ENCODE measurements at places on chromosomes 6 and 20.

- DNase-seq = peak; percentile 83
Observed at GRCh38 chr6:158033751-158034702, 52.4 kb downstream of the SYNJ2 start.

- peak; percentile 22 for DNase-seq
Observed at GRCh38 chr6:14066782-14067406, 50.7 kb upstream of the CD83 start.

DNA sequence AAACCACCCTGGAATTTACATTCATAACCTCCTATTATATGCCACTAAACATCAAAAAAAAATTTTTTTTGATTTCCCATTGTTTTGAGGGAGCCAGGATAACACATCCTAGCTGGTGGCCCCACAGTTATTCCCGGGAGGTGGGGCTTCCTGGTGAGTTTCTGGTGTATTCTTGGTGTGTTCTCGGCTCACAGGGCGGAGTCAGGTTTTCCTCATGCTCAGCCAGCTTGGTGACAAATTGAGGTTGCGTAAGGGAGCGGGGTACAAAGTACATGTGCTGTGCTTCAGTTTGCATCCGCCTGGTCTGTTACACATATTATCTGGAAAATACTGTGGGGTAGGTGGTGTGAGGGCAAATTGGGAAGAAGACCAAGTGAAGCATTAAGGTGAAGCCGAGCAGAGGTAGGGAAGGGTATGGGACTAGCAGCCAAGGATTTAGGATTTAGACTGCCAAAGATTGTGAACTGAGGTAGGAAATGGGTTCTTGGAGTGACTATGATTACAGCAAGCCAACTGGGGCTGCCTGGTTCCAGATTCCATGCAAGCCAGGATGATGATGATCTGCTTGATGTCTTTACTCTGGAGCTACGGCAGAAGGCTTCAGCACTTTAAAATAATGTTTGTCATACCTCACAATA, 46.2 kb upstream of the EEF1A1 start:
- peak; percentile 91 for DNase-seq

DNA sequence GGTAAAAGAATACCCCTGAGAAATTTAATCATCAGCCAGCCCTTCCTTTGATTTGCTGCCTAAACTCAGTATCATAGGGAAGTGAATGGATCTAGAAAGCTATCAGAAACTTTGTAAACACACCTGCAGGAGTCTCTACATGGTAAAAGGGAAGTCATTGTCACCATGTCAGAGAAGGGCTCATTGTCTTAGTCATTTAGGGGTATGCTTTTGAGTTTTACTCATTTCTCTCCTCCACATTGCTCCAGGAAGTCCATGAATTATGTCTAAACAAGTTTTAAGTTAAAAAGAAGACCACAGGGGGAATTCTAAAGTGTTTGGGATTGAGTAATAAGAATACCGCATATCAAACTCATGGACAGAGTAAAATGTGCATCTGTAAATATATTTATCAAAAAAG, 2.5 kb downstream of the SLC17A1 start:
- no peak for DNase-seq

- DNase-seq = no peak
Observed at GRCh38 chr6:18412068-18412467, 24.9 kb downstream of the RNF144B start.

DNA sequence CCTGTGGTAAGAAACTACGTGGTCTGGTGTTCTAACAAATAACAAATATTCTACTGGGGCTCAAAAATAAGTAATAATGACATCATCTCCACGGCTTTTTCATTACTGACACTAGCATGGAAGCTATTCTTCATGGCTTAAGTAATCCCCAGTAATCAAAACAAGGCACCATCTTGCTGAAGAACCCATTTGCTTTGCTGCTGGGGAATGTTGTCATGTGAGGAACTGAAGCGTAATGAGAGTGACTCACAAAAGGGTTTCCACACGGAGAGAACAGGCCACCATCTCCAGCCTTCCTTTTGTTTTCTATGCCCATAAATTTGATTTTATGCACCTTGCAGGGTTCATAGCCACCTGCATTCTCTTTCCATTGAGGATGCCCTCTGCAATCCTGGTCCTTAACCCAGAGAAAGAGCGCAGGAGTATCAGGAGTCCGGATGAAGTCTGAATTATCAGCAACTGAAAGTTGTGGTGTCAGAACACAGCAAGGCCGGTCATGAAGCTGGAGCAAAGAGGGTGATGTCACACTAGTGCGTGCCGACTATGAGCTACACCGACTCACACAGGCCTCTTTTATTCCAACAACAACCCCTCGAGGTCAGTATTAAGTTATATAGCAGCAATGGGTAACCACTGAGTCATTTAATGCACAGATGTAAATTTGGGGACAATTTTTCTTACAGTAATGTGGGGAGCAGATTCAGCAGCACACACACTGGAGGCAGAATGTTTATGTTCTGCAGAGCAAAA, 173.7 kb upstream of the SSTR4 start:
- no peak for DNase-seq

GRCh38 chr6:134331256-134331655, 13.3 kb upstream of the SGK1 start:
- no peak for DNase-seq

DNA sequence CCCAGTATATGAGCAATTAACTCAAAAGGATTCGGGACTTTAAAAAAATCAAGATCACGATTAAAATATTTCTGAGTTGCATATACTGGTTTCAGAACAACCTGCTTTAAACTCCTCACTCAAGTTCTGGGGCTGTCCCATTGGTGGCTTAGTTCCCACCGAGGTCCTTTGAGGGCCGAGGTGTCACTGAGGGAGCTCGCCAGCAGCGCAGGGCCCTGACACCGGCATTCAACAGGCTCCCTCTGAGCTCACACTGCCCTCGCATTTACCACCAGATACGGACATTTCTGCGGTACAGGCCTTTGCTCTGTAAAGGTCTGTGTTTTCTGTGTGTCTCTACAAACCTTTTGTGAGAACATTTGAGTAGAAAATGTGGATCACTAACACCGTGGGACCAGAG, 24.4 kb upstream of the BNIP5 start:
- no peak for DNase-seq

DNA sequence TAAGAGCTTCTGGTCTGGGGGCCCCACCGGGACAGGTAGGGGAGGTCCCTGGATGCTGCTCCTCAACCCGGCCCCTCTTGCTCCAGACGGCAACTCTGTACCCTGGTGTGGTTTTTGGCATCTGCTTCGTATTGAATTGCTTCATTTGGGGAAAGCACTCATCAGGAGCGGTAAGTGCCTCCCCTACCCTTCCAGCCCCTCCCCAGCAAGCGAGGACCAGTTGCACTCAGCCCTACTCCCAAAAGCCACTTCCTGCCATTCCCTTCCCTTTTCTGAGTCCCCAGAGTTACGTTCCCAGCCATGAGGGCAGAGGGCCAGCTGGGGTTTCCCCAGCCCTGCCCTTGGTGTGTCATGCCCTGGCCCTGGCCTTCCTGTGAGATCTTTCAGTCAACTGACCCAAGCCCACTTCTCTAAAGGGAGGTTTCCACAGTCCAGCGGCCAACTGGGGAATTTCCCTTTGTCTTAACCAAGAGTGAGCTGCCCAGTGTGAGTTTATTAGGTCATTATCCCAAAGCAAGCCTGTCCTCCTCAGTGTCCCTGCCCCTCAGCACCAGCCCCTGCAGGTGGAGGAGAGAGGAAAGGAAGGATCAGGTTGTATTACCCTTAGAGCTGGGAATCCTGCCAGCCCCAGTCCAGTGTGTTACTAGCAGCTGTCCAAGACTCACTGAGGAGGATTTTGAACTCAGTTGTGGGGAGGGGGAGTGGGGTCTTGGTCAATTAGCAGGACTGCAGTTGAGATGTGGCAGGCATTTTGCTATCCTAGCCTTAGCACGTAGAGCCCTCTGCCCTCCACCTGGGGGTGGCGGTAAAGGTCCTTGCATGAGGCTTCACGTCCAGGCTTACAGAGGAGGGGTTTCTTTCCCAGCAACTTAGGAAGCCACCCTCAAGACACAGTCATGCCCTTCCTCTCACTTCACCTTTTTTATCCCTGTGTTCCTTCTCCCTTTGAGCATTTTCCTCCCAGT, 45.8 kb downstream of the TM9SF4 start:
- DNase-seq = peak; percentile 64

GRCh38 chr6:26439151-26440125, 866 bp upstream of the BTN3A3 start:
- DNase-seq = no peak

DNA sequence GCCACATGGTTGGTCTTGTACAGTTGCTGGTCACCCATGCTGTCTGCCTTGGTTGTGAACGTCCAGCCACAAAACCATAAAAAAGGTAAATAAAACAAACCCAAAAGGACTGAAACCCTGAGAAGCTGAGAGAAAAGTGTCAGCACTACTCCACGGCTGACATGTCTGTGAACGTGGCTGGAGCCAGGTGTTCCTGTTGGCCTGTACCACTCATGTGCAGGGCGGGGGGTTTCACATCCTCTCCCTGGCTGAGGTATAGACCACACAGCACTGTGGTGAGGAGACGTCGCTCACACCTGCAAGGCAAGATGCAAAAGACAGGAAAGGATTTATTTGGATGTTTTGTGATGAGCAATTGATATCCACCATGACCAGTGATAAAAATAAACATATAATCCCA, 51.9 kb upstream of the MRPS10 start:
- DNase-seq = no peak

GRCh38 chr20:44642203-44643153, 9.0 kb downstream of the ADA start:
- peak; percentile 74 for DNase-seq

GRCh38 chr20:50317609-50318008, 127.0 kb downstream of the CEBPB start:
- DNase-seq = no peak

- no peak for DNase-seq
Observed at GRCh38 chr6:131001945-131002660, 60.9 kb downstream of the EPB41L2 start.

DNA sequence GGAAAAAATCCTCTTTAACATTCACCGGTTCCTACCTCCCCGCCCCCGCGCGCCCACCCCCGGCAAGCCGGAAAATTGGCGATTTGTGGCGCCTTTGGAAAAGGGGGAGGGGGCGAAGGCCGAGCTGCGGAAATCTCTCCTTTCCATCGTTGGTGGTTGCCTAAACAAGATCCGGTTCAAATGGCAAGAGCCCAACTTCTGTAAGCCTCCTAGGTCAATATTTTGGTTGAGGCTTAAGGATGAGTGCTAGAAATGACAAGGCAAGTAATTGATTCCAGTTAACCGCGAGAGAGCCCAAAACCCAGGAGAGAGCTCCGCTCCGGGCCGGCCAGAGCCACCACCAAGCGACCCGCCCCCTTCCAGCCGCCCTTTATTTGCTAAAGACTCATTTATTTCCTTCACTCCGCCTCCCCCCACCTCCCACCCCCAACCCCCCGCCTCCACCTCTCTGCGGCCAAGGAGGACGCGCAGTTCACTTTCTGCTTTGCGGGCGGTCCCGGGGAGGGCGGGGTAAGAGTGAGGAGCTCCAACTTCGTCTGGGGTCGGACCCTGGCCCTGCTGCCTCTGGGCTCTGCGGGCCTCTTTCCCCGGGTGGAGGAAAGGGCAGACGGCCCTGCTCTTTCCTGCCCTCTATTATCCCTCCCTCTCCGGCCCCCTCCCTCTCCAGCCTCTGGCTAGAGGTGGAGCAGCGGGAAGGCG, 838 bp upstream of the NKX2-2 start:
- DNase-seq = no peak

DNA sequence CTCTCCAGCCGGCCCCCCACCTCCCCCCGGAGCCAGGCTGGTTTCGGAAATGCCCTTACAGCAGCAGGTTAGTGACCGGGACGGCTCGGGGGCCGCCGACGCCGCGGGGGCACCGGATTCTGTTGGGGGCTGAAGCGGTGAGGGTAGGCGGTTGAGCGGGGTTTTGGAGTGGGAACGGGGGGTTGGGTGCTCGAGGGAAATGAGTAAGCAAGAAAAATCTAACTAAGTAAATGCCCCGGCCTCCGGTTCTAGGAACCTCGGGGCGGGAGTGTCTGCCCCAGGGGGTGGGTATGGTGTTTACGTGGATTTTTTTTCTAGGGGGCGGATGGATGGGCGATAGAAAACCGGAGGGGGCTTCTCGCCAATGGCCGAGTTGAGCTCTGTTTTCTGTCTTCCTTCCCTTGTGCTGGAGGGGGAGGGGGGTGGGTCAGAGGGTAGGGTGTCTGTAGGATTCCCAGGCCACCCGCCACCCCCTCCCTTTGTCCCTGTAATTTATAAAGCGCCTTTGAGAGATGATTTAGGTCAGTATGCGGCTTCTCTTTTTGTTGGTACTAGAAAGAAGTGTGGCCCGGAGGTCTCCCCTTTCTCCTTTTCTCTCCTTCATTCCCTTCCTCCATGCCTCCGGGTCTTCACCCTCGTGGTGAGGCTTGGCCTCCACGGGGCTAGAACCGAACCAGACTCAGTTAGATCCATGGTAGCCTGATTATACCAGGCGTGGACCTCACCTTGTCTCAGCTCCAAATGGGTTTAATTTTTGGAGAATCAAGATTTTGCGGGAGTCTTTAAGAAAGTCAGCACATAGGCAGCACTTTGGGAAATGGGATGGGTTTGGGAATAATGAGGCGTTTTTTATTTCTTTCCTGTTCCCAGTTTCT, 2.3 kb downstream of the E2F3 start:
- DNase-seq = peak; percentile 36

GRCh38 chr20:44204156-44204831, 6.3 kb downstream of the OSER1 start:
- DNase-seq = no peak

- DNase-seq = no peak
Observed at GRCh38 chr6:45657226-45657625, 279.5 kb upstream of the SUPT3H start.

GRCh38 chr6:23243854-23244253, 674.5 kb downstream of the HDGFL1 start:
- no peak for DNase-seq

DNA sequence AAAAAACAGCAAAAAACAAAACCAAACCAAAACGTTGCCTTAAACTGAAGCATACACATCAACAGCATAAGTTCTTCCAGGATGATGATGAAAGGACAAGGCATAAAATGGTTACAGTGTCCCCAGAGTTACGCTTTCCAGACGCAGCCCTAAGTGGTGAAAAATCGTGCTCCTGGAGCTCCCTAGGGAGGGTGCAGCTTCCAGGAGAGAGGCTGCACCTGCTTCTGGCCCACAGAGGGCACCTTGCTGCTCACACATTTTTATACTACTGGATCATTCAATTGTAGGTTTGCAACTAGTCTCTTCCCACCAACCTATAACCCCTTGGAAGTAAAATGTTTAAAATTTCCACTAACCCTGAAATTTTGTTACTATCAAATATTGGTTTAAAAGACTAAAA, 115.0 kb downstream of the PRKN start:
- no peak for DNase-seq

DNA sequence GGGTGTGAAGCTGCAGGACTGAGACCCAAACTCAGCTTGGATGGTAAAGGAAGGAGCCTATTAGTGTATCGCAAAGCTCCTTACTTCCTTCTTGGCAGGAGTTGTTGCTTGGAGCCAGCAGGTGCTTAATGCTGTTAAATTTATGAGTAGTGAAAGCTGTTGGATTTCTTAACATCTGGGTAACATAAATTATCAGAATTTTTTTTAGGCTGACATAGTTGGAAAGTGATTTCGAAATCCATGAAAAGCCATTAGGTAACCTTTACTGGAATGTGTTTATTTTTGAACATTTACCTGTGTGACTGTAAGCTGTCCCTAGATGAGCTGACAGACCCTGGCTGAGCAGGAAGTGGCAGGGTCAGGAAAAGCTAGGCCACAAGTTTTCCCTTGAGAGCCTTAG, 470.4 kb upstream of the SLC35B3 start:
- DNase-seq = no peak

GRCh38 chr20:9668381-9668780, 154.0 kb downstream of the LAMP5 start:
- no peak for DNase-seq

GRCh38 chr6:3385660-3386151, 71.1 kb downstream of the SLC22A23 start:
- no peak for DNase-seq

Measured in mucosa of descending colon (tissue), 3 donors.